Lower leg skin (tissue), 4 donors: ENCODE measurements at places on chromosomes 7 and 10. TPM values are rescaled to one million over a fixed set of nuclear protein-coding genes. Genes with fewer than 3 reads are reported as not detected.

DNA sequence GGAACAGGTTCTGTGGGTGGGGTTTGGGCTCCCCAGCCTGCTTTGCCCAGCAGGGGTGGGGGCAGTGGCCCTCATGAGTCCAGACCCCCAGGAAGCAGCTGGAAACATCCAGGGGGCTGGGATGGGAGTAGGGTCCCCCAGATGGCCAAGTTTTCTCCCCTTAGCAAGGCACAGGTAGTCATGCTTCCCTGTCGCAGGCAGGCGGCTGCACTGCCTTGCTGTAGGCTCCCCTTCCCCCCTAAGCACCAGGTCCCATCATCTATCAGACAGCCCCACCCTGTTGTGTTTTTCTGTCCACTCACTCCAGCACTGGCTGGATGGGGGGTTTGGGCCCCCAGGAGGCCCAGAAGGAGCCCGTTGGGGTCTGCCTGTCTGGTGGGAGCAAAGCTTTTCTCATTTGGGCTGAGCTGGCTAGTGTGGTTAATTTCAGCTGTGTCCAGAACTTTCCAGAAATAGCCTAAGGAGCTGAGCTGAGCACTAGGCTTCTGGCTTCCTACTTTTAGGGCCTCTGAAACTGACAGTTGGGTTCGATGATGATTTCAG is 7.9 kb downstream of the BRI3 start:
- no peak for DNase-seq

DNA sequence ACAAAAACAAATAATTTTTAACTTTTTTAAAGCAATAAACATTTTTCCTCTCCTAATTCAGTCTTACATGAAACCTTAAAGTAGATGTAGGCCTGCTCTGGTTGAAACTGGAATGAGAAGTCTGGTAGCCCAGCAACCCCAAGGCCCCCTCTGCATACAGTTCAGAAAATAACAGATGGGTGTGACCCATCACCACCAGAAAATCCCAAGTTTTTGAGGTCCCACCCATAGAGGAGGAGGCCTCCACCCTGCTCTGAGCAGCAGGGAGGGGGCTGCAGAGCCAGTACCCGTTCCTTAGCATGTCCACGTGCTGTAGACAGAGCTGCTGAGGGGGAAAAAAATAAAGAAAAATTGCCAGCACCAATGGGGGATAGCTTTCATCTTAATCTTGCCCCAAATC is 122.7 kb downstream of the WNT2 start:
- DNase-seq: no peak

DNA sequence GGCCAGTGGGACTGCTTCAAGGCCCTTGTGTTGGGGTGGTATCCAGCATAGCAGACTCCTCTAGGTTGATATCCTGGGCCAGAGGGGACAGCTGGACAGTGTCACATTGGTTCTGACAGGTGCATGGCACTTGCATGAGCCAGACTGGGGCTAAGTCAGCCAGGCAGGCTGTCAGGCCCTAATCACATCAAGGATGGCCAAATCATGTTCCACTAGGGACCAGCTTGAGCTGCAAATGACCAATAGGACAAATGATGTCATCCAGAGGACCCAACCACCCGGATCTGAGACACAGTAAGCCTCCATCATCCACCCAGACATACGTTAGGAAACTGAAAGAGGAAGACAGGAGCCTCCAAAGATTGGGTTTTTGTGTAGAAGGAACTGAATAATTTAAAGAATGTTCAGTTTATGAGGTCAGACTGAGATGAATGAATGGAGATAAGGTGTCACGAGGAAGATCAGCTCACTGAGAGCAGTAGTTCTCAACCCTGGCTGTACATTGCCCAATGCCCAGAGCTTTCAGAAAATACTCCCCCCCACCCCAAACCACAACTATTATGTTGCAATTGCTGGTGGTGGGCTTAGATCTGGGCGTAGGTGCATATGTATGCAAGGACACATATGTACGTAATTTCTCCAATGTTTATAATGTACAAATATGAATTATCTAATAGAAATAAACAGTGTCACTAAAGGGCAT is 75.2 kb upstream of the INHBA start:
- DNase-seq: no peak

DNA sequence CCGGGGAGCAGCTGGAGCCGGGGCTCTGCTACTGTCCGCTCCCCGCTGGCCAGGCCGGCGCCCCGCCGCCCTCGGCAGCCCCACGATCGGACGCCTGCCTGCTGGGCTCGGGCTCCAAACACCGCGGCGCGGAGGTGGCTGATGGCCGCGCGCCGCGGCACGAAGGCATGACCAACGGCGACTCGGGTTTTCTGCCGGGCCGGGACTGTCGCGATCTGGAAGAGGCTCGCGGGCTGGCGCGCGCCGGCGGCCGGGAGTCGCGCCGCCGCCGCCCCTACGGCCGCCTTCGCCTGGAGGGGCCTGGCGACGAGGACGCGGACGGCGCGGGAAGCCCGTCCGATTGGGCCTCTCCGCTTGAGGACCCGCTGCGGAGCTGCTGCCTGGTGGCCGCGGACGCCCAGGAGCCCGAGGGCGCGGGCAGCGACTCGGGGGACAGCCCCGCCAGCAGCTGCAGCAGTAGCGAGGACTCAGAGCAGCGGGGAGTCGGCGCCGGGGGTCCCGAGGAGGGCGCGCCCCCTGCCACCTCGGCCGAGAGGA is 570 bp downstream of the TBC1D12 start:
- no peak for DNase-seq

DNA sequence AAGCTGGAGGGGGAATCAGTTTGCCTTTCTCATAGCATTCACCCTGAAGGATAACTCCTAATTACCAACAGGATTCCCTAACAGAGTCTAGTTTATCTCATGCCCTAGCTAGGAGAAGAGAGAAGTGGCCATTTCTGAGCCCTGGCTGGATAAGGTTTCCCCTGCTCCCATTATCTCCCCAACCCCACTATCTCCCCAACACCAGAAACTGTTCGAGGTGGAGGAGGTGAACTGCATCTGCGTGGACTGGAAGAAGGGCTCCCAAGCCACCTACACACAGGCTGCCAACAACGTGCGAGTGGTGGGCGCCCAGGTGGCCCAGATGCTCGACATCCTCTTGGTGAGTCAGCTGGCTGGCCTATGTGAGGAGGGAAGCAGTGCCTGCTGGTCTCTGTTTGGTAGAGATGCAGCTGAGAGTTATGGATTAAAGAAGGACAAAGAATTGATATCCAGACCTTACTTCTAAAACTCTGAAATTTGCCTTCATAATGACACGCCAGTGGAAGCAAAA is 3.8 kb downstream of the PNLIPRP1 start:
- DNase-seq: no peak

DNA sequence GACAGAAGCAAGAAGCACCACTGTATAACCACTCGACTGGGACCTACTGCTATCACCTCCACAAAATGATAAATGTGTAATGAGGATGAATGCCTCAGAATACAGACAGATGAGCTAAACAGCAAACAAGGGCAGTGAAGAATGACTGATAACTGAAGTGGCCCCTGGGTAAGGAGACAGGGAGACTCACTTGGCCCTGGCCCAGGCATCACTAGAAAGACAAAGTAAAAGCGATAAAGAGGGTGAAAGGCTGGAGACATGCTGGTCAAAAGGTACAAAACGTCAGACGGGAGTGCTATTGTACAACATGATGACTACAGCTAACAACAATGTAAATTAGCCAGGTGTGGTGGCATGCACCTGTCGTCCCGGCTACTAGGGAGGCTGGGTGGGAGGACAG is 27.8 kb upstream of the APBB1IP start:
- DNase-seq: no peak

DNA sequence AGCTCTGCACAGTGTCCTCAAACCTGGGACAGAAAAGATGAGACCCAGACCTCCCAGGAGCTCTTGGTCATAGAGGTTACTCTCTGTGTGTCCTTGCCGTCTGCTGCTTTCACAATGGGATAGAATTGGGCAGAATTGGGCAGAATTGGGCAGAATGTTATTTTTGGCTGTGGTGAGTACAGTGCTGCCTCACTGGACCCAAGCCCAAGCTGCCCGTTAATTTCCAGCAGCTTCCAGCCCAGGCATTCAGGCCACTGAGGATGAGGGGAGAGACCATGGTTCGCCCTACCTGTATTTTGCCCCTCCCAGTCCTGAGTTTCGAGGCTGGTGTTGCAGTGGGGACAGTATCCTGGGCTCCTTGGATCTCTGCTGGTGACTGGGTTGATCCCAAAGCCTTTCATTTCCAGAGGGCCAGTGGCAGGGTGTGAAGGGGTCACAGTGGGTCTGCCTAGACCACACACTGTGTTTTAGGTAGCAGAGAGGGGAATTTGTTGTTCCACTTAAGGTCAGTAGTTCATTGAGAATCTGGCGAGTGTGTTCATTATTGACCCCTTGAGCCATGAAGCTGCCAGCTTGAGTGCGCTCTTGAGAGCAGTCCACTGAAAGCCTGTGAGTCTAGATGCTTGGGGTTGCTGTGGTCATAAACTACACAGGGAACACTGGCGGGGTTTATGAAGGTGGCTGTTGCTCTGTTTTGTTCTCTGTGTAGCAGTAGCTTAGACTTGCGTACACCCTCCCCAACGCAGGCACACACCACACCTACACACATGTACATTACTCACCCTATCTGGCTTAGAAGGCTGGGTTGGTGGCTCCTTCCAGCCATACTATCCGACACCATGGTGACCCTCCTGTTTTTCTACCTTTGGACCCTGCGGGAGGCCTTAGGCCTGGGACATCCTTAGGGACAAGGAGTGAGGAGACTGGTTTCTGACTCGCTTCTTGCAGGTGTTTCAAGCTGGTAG is 23.5 kb downstream of the NACAD start:
- DNase-seq: no peak

DNA sequence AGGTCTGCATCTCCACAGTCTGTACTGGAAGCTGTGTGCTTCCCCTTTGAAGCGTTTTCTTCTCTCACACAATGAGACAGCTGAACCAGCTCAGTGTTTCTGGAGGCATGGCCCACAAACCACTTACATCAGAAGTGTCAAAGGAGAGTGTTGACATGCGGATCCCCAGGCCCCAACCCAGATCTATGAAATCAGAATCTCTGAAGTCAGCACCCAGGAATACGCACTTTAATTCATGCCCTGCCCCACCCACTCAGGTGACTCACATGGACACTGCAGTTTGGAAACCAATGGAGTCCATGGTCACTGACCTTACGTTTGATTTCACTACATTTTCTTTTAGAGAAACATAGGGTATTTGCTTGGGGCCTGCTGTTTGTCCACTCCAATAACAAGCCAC is 19.0 kb downstream of the TLL2 start:
- no peak for DNase-seq

DNA sequence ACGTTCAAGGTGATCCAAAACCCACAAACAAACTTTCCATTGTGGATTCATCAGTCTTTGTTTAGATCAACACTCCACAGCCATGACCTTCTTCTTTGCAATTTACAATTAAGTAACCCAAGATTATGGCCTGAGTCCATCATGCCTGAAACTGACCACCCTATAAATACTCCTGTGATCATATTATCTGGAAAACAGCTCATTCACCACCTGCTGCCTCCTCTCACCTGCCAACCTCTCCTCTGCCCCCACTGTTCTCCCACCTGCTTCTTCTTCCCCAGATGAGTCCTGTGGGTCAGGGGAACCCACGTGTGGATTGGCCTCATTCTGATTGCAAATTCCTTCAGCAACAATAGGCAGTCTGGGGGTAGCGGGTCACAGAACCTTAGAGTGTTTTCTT is 81.4 kb downstream of the ABLIM1 start:
- no peak for DNase-seq

GRCh38 chr7:29888006-29888405 is 81.7 kb downstream of the WIPF3 start:
- no peak for DNase-seq

DNA sequence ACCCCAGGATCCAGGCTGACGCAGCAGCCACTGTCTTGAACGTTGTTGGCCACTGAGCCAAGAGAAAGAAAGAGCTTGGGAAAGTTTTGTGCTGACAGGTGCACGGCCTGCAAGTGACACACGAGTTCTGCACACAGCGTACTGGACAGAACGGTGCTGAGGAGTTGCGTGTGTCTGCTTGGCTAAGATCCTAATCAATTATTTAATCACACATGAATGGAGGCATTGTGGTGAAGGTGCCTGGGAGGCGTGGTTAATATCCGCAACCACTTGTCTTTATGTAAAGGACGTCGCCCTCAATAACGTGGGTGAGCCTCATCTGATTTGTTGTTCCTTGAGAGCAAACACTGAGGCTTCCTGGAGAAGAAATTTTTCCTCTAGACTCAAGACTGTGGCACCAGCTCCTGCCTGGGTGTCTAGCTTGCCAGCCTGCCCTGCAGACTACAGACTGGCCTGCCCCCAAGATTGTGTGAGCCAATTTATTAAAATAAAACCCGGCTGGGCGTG is 16.6 kb upstream of the GNA12 start:
- no peak for DNase-seq

- no peak for DNase-seq
Observed at GRCh38 chr7:68439897-68440296, 1158.4 kb upstream of the AUTS2 start.

Gene SLC29A4
- total RNA-seq: 1.5 TPM

Gene DMBT1
- not detected for total RNA-seq

Gene ZNF239
- 1.1 TPM for total RNA-seq

Gene GNG11
- total RNA-seq: 7.8 TPM

Gene CNTNAP2
- not detected for total RNA-seq
